Activated CD4-positive, alpha-beta T cell treated with anti-CD3 and anti-CD28 coated beads, Interleukin-2, amount 50 U/mL, for 1 hour (primary cell): ENCODE measurements at places on chromosomes 11 and 22.

DNA sequence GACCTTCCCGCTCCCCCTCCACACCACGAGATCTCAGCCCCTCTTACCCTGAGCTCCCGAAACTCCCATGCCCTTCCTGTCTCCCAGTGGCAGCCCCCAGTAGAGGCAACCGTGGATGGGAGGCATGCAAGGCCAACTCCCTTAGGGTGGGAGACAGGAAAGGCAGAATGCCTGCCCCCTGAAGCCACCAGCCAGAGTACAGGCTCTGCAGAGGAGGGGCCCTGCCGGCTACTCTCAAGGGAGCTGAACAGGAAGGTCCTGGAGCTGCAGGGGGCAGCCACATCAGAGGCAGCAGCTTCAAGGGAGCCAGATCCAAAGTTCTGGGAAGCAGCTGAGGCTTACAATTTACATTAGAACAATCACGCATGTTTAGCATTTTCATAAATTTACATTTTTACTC, 38.3 kb downstream of the PDE2A start:
- DNase-seq = no peak

- DNase-seq = no peak
Observed at GRCh38 chr11:117442869-117443239, 115.2 kb downstream of the CEP164 start.

GRCh38 chr11:1970956-1971355, 23.8 kb downstream of the MRPL23 start:
- DNase-seq = no peak

DNA sequence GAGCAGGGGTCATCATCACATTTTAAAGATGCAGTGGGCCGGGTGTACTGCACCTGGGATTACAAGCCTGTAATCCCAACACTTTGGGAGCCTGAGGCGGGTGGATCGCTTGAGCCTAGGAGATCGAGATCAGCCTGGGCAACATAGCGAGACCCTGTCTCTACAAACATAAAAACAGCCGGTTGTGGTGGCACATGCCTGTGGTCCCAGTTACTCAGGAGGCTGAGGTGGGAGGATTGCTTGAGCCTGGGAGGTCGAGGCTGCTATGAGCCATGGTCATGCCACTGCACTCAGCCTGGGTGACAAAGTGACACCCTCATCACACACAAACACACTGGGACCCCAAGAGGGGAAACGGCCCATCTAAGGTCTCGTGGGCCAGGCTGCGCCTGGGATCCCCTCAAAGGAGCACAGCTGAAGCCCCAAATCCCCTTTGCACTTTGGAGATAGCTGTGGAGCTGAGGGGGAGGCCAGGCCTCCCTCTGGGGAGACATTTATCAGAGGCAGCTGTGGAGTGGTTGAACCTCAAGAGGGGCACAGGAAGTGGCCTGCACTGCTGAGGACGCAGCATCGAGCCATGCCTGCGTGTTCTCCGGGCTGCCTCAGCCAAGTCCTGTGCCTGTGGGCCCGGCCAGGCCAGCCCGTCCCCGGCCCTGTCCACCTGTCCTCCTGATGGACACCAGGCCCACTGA, 27.5 kb downstream of the OSBPL5 start:
- no peak for DNase-seq

DNA sequence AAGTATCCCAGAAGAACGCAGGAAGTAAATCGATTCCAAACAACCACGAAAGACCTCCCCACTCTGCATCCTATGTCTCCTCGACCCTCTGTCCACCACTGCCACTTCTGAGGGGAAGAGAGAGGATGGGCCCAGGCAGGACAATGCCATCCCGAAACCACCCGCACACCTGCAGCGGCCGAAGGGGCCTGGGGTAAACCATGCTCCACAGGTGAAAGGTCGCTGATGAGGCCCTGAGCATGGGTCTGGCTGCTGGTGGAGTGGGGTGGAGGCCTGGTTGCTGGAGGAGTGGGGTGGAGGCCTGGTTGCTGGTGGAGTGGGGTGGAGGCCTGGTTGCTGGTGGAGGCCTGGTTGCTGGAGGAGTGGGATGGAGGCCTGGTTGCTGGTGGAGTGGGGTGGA, 13.1 kb downstream of the TOLLIP start:
- DNase-seq = no peak

- no peak for DNase-seq
Observed at GRCh38 chr22:48425091-48425506, 1402.6 kb downstream of the BRD1 start.

DNA sequence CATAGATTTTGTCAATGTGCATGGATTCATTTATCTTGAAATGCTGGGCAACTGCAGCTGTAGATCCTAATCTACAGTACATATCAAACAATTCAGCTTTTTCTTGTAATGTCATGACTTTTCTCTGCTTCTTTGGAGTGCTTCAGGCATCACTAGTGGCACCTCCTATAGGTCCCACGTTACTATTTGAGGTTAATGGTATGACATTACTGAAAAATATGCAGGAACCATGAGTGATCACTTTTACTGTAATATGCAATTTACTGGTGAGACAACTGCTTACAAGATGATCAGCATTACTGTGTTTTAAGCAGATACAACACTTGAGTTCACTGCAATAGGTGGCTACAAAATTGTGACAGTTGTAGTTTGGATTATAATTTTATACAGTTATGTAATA, 3.0 kb downstream of the CENATAC start:
- no peak for DNase-seq

DNA sequence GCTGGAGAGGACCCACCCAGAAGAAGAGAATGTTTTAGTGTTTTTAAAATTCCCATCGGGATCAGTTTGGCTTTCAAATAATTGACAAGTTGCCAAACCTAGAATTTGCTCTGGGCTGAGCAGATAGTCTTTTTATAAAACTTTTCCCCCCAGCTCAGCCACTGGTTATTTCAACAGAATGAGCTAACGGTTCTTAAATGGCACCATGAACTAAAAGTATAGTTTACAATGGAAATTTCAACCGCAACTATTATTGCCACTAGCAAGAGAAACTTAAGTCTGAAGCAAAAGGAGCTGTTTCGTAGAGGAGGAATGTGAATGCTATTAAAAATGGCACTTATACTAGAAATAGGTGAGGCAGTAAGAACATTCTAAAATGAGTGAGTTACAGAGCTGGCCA, 3.4 kb downstream of the DKK3 start:
- DNase-seq = no peak

GRCh38 chr11:13465909-13466371, 2.9 kb upstream of the BTBD10 start:
- DNase-seq = no peak

GRCh38 chr22:30649430-30650007, 13.9 kb downstream of the SLC35E4 start:
- DNase-seq = peak; percentile 56

GRCh38 chr11:31968461-31969358, 122.2 kb upstream of the RCN1 start:
- no peak for DNase-seq

DNA sequence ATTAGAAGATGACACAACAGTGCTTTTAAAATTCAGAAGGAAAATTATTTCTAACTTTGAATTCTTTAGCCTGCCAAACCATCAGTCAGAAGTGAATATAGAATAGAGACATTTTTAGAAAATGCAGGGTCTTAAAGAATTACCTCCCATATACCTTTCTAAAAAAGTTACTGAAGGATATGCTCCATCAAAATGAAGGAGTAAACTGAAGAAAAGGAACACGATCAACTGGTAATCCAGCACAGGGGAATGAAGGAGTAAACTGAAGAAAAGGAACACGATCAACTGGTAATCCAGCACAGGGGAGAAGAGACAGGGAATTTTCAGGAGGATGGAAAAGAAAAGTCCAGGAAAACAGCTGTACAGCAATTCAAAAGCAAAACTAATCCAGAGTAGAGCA, 75.4 kb upstream of the LDLRAD3 start:
- no peak for DNase-seq

DNA sequence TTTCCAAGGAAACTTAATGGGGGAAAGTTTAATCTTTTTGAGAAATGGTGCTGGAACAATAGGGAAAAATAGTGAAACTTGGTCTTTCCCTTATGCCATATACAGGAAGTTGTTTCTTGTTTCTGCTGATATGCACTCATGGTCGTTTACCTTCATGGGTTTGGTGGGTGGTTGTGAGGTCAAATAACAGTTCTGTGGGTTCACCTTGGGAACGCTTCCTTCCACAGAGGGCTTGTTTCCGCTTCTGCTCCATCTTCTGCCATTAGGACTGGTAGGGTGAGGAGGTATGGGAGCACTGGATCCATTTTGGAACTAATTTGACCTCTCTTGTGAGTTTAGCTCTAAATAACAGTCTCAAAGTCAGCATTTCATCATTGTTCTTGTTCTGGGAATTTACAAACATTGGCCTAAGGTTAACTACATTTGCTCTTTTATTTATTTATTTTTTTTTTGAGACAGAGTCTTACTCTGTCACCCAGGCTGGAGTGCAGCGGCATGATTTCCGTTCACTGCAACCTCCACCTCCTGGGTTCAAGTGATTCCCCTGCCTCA, 17.6 kb upstream of the RELA start:
- DNase-seq = no peak

- peak; percentile 57 for DNase-seq
Observed at GRCh38 chr22:31286360-31287255, 5.7 kb downstream of the PIK3IP1 start.

- no peak for DNase-seq
Observed at GRCh38 chr22:50057278-50058060, 629 bp downstream of the TTLL8 start.

GRCh38 chr11:33390944-33391892, 134.0 kb downstream of the HIPK3 start:
- DNase-seq = no peak
